Gastroesophageal sphincter (tissue), 4 donors: ENCODE measurements at places on chromosomes 13 and 19. TPM values are rescaled to one million over a fixed set of nuclear protein-coding genes. Genes with fewer than 3 reads are reported as not detected.

DNA sequence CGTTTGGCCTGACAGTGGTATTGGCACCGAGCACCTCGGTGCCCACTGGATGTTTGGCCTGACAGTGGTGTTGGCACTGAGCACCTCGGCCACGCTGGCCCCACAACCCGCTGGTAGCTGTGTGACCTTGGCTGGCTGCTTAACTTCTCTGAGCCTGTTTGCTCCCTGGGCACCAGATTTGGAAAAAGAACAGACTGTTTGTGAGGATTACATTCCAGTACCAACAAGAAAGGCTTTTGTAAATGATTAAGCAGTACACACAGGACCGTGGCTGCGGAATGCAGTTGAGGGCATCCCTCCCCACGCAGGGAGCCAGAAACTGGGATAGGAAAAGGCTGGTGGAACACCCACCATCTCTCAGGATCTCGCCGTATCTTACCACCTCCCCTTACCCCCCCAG is 31.9 kb downstream of the SLC25A42 start:
- ATAC-seq, result no peak

Gene NCR1
- not detected for total RNA-seq

- no peak for ATAC-seq
Measured at GRCh38 chr13:104314926-104315535, 1248.8 kb upstream of the SLC10A2 start.

DNA sequence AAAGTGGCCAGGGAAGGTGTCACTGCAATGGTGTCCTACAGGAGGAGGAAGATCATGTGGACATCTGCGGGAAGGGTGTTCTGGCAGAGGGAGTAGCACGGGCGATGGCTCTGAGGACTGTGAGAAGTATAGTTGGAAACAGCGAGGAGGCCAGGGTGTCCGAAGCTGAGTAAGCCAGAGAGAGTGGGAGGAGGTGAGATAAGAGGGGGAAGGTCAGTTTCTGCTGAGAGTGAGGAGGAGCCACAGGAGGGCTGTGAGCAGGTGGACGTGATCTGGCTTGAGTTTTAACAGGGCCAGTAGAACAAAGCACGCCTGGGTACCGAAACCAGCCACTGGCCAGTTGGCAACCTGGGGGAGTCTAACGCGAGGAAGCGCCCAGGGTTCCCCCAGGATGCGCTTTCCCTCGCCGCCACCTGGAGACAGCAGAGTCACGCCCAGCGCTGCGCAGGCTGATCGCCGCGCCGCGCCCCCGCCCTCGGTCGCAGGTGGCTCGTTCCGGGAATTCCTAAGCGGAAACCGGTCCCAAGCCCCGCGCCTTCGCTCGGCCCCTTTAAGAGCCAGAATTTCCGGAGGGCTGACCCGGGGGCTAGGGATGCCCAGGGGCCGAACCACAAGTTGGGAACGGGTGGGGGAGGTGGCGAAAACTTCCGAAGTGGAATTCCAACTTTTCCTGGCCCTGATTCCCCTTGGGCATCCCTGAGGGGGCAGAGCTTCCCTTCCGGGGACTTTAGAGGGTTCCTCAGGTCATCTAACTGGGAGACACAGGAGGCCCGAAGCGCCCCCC is 1.1 kb upstream of the LSR start:
- ATAC-seq, result peak; percentile 40

GRCh38 chr19:10769533-10770491 is 51.9 kb downstream of the DNM2 start:
- ATAC-seq, result peak; percentile 60

DNA sequence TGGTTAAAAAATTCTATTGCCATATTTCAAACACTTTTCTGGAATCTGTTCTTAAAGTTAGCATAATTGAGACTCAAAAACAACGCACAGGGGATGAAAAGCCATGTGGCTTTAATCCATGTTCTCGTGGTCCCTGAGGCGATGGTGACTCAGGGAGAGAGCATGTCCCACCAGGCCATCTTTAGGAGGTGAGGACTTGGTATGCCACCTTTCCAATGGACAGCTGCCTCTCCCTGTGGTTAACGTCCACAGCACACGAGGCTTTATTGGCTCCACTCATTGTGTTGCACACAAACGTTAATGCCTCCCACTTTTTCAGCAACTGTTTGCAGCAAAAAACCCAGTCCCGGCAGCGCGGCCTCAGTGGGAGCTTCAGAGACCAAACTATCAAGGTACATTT is 51.4 kb downstream of the EFNB2 start:
- ATAC-seq, result no peak

GRCh38 chr19:22935151-22935550 is 67.8 kb downstream of the ZNF728 start:
- ATAC-seq, result no peak

Gene ZNF552
- total RNA-seq, result 2.7 TPM

Gene RASGRP4
- 4.1 TPM for total RNA-seq

Gene CGB5
- not detected for total RNA-seq

Gene PRX
- total RNA-seq, result 7.3 TPM

GRCh38 chr19:9187191-9187590 is 8.4 kb downstream of the OR7D2 start:
- no peak for ATAC-seq

DNA sequence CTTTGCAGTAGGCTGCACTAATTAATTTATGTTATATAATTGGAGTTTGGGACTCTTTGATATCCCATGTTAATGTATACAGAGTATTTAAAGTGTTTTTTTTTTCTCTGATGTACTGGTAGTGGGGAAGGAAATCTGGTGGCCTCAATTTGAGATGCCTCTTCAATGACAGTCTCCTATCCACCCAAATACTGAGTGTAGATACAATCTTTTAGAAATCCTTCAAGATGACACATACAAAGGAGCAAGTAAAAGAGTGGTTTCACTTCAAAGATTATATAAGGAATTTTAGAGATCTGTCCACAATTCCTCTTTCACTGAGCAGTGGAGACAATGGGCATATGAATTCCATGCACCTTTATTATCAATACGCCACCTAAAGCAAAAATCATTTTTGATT is 15.1 kb downstream of the NALCN start:
- ATAC-seq, result no peak

Gene IQCN
- 0.50 TPM for total RNA-seq
